LHCN-M2 (cell line): ENCODE measurements at places on chromosomes 7 and 10. TPM values are rescaled to one million over a fixed set of nuclear protein-coding genes. Genes with fewer than 3 reads are reported as not detected.

The CLCN1 gene
- not detected in 2 replicates for total RNA-seq

The IFIT3 gene
- total RNA-seq = 15.6 and 32.0 TPM in 2 replicates

- no peak for DNase-seq
These were observed 54.4 kb downstream of the GOLGA7B start for GRCh38 chr10:97904018-97904381.

- peak; percentile 58 for DNase-seq
These were observed 48.0 kb downstream of the SEC23IP start for GRCh38 chr10:119940487-119940886.

The GIMAP8 gene
- total RNA-seq = 0.06 TPM in 1 of 2 replicates, not detected in the other

The ARMC3 gene
- not detected in 2 replicates for total RNA-seq

DNA sequence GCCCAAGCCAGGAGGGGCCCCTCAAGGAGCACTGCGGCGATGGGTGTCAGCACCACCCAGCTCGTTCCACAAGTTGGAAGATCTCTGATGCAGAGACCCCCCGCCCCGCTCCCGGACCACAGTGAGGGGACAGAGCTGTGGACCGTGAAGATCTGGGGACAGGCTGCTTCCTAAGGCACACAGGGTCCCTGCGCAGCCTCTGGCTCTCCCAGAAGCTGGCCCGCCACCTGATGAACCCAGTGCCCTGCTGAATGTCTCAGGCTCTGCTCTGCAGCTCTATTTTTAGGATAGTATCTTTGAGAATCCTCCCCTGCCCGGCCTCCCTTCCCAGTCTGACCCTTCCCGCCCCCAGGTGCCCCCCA lies 29.7 kb downstream of the GBX1 start:
- DNase-seq = no peak

DNA sequence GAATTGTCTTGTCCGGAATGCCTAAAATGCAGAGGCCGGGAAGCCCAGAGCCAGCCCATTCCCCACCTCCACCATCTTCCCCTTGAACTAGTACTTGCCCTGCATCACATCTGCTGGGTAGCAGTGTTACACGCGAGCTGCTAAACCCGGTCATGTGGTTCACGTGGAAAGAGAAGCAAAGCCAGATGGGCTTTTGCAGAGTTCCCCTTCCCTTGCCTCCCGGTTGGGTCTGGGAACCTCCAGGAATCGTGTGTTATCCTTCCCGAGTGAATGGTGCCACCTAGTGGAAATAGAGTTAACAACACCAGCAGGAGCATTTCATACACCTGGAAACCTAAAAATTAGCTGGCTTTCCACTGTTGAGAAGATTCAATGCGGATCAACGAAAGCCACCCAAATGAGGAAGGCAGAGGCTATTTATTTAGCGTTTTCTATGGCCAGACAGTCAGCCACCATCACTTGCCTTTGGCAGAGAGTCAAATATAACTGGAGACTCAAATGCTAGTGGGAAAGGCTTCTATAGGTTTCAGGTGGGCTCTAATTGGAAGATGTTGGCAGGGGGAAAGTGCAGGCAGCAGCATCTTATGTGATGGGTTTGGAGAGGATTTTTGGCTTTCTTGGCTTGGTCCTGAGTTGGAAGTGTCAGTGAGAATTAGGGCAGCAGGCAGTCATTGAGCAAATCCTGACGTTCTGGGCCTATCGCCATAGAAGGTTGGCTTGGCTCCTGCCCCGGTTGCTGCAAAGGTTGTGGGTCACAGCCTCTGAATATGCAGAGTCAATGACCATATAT lies 12.9 kb upstream of the DENND2A start:
- peak; percentile 61 for DNase-seq

DNA sequence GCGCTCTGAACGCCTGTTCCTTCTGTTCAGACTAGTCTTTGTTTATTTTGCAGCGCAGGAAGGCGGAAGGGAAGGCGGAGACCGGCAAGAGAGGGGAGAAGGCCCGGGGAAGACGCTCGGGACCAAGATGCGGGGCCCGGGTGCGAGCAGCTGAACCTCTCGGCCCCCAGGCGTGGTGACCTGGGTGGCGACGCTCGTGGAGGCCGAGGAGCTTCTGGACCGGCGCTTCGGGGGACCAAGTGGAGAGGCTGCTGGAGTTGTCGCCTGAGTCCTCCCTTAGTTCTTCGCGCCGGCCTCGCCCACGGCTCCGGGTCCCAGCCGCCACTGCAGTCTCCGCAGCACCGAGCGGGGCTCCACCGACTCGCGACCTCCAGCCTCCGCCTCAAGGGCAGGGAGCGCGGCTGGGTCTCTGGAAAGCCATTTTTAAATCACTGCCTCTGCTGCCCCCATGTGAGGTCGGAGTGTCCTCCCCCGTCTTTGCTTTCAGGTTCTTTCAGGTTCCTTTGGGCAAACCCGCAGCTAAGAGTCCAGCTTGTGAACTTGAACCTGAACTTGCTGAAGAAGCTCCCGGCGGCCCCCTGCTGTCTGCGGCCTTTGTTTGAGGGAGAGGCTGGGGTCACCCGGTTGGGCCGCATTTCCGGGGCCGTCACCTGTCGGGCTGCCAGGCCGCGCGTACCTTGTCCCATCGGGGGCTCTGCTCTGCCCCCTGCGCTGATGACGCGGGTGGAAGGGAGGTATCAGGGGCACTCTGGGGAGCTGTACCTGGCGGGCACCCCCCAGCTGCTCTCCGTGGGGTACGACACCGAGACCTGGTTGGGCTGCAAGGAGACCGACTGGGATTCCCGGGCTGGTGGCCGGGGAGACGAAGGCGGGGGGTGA lies 136.0 kb downstream of the KIF20B start:
- DNase-seq = no peak

The C7orf33 gene
- total RNA-seq = not detected in 2 replicates

The APBB1IP gene
- total RNA-seq = not detected in 2 replicates

- peak; percentile 88 for DNase-seq
These were observed 10.5 kb downstream of the TMEM273 start for GRCh38 chr10:49177391-49178355.

DNA sequence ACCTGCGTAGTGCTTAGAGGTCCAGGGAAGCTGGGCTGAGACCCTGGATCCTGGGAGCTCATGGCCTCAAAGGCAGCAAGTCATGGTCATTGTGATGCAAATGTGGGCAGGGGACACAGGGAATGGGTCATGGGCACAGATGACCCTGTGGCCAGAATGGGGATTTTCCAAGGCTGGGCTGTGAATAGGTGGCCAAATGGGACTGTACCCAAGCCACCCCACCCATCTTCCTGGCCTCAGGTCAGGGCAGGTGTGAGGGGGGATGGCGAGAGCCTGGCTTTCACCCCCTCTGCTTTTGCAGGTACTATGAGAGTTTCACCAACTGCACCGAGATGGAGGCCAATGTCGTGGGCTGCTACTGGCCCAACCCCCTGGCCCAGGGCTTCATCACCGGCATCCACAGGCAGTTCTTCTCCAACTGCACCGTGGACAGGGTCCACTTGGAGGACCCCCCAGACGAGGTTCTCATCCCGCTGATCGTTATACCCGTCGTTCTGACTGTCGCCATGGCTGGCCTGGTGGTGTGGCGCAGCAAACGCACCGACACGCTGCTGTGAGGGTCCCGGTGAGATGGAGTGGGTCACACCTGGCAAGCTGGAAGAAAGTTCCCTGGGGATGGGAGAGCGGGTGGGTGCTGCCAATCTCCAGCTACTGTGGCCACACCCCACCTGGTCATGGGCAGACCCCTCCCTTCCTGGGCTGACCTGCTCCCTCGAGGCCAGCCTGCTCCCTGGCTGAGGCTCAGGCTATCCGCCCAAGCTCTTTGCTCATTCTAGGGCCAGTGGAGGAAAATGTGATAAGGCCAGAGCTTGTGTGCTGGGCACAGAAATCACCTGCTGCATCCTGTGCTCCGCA lies 25.5 kb downstream of the RAMP3 start:
- DNase-seq = no peak

DNA sequence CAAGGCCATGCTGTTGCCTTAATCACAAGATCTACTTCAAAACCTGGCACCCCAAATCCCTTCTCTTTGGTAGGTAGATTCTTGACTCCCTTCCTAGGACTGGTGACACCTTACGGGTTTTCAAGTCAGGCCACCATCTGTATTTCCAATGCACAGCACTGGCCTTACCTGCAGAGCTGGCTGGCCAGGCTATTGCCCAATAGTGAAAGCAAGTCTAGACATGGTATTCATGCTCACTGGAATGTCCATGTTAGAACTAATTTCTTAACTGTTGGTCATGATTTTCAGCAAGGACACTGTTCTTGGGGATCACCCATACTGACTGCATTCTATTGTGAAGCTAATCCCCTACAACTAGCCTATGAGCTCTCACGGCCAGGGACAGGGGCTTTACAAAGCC lies 313.1 kb upstream of the RNF32 start:
- no peak for DNase-seq

DNA sequence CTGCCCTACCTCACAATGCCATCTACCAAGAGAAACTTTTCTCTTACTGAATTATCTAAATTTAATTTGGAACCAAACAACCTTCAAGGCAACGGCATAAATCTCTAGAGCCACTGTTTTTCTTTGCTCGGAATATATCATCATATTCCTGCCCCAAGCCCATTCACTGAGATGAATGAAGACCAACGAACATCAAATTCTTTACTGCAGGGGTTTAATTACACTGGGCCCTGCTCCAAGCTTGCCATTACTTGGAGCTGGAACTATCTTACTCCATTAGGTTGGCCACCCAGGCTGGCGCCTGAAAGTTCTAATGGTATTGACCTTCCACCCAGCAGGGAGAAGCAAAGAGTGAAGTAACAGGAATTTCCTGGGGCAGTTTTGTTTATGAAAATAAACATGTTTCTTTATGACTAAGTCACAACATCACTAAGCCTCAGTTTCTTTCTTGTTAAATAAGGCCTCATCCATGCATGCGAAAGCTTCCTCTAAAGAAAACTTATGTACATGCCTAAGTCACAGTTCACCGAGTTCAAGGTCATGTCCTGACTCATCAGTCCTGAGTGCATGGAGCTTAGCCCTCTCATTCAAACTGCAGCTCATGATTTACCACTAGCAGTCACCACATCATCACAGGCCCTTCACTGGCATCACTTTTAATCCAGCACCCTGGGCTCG lies 42.1 kb upstream of the ANAPC16 start:
- DNase-seq = peak; percentile 25

The BEND7 gene
- total RNA-seq = 4.2 and 5.6 TPM in 2 replicates

GRCh38 chr7:154859747-154860620 lies 142.9 kb downstream of the PAXIP1 start:
- no peak for DNase-seq

The CRTAC1 gene
- total RNA-seq = not detected in 2 replicates

- peak; percentile 51 for DNase-seq
These were observed 5.7 kb upstream of the TNRC18 start for GRCh38 chr7:5429253-5429856.

DNA sequence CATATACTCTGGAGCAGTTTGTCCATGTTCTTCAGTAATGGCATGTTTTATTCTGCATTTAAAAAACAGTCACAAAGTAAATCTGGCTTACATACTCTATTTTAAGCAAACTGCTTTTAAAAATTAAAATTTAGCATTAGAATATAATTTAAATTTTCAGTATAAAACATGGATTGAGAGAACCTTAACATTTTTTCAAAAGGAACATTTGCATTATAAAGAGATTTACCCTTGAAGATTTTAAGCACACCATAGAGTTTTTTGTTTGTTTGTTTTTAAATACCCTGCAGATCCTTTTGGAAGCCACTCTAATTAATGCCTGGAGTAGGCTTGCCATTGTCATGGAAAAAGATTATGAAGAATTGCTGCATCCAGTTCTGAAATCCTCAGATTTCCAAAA lies 70.4 kb downstream of the ZNRF2 start:
- no peak for DNase-seq

The AKR1C8 gene
- total RNA-seq = not detected in 2 replicates

DNA sequence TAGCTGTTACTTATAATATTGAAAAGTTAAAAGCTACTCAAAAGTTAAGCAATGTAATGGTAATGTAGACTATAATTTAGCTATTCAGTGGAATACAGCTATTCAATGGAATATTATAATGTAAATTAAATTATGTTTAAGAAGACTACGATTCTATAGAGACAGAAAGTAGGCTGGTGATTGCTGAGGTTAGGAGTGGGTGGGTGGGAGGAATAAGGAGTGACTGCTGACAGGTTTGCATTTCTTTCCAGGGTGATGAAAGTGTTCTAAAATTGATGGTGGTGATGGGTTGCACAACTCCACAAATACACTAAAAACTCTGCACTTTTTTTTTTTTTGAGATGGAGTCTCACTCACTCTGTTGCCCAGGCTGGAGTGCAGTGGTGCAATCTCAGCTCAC lies 21.4 kb downstream of the DENND2A start:
- DNase-seq = no peak

DNA sequence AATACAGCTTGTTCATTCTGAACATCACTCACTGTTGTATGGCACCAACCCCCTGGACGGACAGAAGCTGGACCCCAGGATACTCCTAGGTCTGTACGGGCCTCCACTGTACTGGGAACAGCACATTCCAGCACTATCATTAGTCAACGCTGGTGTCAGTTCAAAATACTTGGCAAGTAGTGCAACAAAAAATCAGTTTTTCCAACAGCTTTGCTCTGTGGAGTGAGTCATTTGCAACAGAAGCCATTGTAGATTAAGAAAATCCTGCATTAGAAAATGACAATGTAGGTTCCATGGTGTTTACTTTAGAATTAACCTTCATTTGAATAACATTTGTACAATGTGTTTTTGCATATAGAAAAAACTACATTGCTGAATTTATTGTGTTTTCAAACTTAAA lies 266.6 kb downstream of the HDAC9 start:
- peak; percentile 92 for DNase-seq

- peak; percentile 7 for DNase-seq
These were observed 9.7 kb upstream of the ADCY1 start for GRCh38 chr7:45564485-45564884.

GRCh38 chr7:117963264-117964197 lies 90.3 kb upstream of the CTTNBP2 start:
- no peak for DNase-seq

The MARCHF5 gene
- total RNA-seq = 7.5 and 12.7 TPM in 2 replicates

The GDF2 gene
- not detected in 2 replicates for total RNA-seq

GRCh38 chr10:20276127-20276979 lies 460.1 kb downstream of the PLXDC2 start:
- no peak for DNase-seq

GRCh38 chr7:37482505-37482904 lies 33.8 kb upstream of the ELMO1 start:
- DNase-seq = no peak

DNA sequence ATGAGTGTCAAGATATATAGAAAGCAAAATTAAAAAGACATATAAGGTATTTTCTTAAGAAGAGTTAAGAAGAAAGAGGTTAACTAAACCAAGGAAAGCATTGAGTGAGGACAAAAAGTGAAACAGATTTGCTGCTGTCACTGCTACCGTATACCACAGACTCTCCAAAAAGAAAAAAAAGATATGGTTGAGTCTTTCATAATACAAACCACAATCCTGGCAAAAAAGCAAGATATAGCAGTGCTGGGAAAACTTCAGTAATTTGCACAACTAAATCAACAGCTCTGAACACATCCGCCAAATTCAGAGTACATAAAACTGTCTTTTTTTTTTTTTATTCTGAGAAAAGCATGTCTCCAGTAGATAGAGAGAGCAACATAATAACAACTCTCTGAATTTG lies 114.7 kb downstream of the ETV1 start:
- peak; percentile 69 for DNase-seq

- peak; percentile 32 for DNase-seq
These were observed 25.6 kb downstream of the IRF5 start for GRCh38 chr7:128963327-128963757.
